ENCODE measurements at places on chromosomes 7 and 10. TPM values are rescaled to one million over a fixed set of nuclear protein-coding genes. Genes with fewer than 3 reads are reported as not detected.
A peak's percentile ranks its signal among the peaks of the same experiment; 100 is the strongest.

DNA sequence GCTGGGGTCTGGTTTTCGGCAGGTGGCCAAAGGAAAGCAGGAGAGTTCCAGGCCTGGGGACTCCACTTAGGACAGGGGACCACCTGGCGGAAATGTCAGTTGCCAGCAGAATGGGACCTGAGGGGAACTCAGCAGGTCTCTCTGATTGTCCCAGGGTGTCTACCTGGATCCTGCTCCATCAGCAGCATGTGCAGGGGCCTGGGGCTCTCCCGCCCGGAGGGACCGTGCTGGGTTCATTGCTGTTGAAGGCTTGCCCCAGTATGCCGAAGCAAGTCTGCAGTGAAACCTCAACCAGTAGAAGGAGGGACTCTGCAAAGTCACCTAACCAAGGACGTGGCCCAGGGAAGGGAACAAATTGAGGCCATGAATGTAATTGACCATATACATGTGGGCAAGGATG is 506.5 kb upstream of the MKI67 start:
- DNase-seq, result no peak

DNA sequence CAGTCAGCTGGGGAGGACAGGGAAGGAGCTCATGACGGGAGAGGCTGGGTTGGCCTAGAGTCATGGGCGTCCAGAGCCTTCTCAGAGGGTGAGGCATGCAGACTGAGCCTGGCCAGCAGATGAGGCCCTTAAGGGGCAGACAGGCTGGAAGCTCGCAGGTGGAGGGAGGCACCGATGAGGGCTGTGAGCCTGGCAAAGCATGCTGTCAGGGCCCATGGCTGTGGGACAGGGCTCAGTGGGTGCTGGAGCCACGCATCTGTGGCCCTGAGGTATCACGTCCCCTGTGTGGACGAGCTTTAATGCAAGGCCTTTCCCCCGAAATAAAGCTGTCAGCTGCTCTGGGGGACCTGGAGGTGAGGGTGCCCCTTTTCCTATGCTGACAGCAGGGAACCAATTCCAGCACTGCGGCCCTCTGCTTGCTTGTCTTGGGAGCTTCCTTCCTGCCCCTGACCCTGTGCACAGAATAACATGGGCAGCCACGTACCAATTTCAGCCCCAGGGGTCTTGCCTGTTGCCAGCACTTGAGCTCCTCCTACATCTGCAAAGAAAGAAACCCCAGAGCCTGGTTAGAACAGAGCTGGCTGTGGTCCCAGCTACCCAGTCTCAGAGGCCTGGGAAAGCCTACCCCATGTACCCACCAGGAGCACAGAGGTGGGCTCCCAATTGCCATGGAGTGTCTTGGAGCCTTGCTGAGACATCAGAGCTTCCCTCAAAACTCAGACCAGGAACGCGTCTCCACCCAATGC is 20.6 kb downstream of the TMEM273 start:
- DNase-seq, result peak; percentile 49

DNA sequence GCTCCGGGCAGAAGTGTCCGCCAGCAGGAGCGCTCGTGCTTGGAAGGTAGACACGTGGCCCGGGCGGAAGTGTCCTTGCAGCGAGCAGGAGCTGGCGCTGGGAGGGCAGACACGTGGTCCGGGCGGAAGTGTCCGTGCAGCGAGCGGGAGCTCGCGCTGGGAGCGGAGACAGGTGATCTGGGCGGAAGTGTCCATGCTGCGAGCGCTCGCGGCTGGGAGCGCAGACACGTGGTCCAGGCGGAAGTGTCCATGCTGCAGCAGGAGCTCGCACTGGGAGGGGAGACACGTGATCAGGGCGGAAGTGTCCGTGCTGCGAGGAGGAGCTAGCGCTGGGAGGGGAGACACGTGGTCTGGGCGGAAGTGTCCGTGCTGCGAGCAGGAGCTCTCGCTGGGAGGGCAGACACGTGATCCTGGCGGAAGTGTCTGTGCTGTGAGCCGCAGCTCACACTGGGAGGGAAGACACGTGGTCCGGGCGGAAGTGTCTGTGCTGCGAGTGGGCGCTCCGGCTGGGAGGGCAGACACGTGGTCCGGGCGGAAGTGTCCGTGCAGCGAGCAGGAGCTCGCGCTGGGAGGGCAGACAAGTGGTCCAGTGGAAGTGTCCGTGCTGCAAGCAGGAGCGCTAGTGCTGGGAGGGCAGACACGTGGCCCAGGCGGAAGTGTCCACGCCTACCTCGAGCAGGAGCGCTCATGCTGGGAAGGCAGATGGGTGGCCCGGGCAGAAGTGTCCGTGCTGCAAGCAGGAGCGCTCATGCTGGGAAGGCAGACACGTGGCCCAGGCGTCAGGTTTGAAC is 41.1 kb upstream of the PRKAR1B start:
- DNase-seq, result no peak

Gene RELN
- total RNA-seq, result 17.5 TPM

All from type B pancreatic cell (in vitro differentiated cells).